ENCODE measurements at places on chromosomes 16 and 17.
A peak's percentile ranks its signal among the peaks of the same experiment; 100 is the strongest.

DNA sequence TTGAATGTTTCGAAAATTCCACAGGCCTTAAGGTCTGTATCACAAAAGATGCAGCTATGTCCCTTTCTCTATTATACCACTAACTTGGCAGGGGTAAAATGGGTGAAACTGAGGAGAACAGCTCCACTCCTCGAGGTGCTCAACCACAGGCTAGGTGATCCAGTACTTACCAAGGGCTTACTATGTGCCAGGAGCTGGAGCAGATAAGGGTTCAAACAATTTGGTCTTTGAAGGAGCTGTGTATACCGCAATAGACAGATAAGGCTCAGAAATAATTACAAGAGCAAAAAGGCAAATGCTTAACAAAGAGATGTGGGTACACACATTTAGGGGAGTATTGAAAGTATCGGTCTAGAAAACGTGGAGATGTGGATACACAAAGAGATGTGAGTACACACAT is 1.5 kb downstream of the XPO6 start:
- no peak for DNase-seq

DNA sequence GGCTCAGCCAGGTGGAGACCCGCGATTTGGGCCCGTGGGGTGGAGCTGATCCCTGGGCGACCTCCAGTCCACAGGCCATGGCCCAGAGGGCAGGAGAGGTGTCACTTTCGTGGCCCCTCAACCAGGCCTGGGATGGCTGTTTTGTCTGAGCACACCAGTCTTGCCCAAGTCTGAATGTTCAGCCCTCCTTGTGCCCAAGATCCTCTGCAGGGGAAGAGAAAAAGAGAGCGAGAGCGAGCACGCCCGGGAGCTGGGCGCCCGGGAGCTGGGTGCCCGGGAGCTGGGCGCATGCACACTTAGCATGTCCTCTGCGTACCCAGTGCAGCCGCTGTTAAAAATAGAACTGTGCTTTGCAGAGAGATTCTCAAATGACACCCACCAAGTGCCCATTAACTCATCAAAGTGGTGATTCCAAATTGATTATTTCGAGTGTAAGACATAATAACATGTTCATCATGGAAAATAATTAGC is 403.3 kb upstream of the TNRC6C start:
- no peak for DNase-seq

DNA sequence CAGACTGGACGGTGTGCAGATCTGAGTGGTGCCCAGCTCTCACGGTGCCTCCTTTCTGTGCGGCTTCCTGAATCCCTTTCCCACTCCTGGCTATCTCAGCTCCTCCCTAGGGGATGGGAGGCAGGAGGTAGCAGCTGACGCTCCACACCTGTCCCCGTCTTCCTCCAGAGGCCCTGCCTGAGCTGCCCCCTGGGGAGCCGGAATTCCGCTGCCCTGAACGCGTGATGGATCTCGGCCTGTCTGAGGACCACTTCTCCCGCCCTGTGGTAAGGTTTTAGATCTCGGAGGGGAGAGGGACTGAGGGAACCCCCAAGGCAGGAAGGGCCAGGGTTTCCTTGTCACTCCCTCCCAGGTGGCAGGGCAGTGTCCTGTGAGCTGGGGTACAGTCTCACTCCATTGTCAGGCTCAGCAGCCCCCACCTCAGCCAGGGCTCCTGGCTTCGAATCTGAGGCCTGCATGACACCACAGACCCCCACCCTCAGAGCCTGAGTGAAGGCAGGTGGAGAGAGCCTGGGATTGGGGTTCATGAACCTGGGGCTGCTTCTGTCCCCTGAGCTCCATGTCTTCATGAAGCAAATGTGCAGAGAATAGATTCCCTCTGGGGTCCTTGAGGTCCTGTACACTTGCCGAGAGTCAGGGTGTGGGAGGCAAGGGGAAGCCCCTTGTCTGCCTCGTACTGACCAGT is 6.6 kb downstream of the DEF8 start:
- DNase-seq = peak; percentile 73

- DNase-seq = no peak
Measured at GRCh38 chr17:27620721-27621120, 10.3 kb upstream of the LGALS9 start.

DNA sequence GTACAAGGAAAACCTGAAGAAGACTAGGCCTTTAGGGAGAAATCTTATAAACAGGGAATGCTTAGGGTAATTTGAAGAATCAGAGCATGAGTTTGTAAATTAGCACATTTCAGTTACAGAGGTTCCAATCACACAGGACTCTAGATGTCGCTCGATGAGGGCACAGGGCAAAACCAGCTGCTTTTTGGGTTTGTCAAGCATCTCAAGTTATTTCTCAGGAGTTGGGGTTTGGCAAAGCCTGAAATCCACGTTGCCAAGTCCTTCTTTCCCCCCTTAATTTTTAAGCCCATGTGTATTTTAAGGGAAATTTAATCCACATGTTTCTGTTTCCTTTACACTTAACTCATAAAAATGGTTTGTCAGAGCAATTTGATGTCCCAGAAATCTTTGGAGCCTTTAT is 146.9 kb downstream of the ANKFN1 start:
- DNase-seq = no peak

DNA sequence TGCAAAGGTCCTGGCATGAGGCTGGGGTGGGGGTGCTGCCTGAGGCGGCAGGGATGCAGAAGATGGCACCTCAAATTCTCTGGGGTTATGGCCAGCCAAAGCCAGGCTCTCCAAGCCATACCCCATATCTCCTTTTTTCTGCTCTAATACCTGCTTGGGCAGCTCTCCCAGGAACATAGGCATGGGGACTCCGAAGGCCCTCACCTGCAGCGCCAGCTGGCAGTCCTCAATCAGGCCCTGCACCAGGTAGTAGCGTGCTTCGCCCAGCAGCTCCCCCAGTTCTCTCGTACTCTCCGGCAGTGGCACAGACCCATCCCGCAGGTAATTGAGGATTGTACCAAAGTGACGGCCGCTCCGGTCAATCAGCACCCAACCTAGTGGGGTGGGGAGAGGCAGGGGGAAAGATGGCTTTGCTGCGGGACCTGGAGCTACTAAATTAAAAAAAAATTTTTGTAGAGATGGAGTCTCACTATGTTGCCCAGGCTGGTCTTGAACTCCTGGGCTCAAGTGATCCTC is 3.0 kb downstream of the KCTD13 start:
- no peak for DNase-seq

DNA sequence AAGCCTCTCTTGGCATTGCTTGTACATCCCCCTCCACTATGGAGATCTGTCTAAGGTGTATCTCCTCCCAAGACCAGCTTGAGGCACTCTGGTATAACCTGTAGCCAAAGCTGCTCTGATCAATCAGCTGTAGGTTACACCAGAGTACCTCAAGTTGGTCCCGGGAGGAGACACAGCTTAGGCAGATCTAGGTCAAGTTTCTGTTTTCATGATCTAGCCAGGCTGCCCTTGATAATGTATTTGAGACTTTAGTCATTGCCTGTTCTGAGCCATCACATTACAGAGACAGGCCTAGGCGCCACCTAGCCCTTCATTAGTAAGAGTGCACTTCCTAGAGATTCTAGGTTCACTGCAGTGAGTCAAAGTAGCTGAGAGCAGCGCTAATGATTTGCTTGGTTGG is 31.4 kb downstream of the ASGR1 start:
- DNase-seq = no peak

DNA sequence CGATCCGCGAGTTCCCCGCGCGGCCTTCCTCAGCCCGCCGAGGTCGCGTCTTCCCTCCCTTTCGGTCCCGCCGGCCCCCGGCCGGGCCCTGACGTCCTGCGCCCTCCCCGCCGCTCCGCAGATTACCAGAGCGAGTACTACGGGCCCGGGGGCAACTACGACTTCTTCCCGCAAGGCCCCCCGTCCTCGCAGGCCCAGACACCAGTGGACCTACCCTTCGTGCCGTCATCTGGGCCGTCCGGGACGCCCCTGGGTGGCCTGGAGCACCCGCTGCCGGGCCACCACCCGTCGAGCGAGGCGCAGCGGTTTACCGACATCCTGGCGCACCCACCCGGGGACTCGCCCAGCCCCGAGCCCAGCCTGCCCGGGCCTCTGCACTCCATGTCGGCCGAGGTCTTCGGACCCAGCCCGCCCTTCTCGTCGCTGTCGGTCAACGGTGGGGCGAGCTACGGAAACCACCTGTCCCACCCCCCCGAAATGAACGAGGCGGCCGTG is 5.4 kb downstream of the LHX1 start:
- DNase-seq = no peak

DNA sequence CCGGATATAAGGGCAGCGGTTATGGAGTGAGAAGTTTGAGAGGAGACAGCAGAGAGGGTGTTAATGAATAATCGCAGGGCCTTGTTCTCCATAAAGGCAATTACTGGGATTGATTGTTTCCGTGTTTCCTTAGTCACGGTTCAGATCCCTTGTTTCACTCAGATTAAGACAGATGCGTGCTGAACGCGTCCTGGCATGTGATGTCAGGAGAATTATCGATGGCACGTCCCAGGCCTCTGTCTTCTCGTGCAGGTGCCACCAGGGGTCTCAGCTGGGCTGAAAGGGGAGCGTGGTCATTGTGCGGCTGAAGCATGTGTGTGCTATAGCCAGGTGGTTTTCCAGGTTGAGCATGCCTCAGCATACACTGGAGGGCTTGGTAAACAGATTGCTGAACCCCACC is 142.4 kb upstream of the NOL11 start:
- no peak for DNase-seq

DNA sequence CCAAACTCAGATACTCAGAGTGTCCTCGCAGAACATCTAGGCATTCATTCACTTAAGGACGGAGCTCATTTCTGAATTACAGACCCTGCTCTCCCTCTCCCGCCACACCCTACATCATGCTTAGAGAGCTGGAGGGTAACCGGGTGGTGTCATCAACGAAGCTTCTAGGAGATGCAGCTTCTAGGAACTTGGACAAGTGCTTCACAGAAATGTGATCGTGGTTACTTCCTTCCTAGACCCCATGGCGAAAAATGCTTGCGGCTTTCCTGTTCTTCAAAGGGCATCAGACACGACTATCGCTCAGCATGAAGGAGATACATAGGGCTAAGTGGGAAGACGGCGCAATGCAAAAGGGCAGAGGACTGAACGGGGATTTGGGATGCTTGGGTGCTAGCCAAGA is 126.8 kb downstream of the ZFHX3 start:
- no peak for DNase-seq

GRCh38 chr16:80259290-80259805 is 281.4 kb upstream of the DYNLRB2 start:
- no peak for DNase-seq

DNA sequence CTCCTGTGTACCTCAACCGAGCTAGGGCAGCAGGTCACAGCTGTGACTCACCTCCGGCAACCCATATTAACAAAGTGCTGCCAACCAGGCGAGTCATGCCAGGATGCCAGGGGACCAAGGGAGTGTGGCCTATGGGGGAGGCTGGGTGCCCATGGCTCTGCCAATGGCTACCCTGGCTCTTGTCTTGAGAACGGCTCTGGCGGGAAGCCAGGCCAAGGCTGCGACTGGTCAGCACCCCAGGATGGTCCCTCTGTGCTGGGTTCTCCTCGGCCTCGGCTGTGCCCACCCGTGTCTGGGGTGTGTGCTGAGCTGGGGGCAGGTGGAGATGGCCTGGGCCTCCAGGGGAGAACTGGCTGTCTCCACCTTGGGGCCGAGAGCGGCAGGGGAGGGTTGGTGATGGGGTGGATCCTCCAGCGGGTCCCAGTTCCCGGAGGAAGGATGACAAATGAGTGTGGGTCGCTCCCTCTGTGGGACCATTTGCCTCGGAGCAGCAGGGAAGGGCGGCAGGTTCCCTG is 75.8 kb downstream of the MRC2 start:
- no peak for DNase-seq

DNA sequence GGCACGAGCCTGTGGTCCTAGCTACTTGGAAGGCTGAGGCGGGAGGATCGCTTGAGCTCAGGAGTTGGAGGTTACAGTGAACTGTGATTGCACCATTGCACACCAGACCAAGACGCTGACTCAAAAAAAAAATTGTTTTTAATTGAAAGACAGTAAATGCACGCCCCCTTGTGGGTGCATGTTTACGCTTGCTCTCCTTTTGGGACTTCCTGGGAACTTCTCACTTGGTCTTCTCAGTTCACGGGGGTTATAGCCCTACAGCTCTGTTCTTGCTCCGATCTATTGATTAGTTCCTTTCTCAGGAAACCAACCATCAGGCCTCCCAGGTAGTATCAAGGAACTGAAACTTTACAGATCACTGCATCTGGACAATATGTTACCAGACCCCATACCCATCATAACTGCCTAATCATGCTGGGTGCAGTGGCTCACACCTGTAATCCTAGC is 14.2 kb upstream of the RIPOR1 start:
- DNase-seq = peak; percentile 79

- DNase-seq = no peak
Measured at GRCh38 chr17:18974407-18975149, 22.6 kb downstream of the SLC5A10 start.

DNA sequence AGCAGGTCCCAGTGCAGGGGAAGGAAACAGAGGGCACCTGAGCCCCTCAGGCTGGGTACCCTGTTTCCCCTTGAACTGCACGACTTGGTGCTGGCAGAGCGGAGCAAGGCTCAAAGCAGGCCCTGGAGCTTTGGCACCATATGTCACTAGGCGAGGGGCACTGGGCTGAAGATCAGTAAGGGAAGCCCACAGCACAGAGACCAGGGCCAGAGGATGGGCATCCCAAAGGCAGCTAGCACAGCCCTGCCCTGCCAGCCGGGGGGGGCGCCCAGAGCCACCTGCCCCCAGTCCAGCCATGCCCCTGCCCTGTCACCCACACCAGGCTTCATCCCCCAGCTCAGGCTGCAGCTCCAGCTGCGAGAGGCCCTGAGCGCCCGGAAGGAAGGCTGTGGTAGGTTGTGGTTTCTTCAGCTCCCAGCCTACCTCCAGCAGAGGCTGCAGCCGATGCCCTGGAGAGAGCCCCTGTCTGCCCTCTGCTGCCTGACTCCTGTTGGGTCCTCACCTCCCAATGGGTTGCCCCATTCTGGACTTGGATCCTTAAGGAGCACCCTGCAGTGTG is 10.9 kb downstream of the NHERF1 start:
- DNase-seq = peak; percentile 80

- DNase-seq = no peak
Measured at GRCh38 chr17:55635253-55635914, 87.3 kb downstream of the TMEM100 start.

GRCh38 chr17:38476549-38476948 is 48.3 kb downstream of the ARHGAP23 start:
- DNase-seq = no peak
